ENCODE measurements at places on chromosomes 5 and 9.

DNA sequence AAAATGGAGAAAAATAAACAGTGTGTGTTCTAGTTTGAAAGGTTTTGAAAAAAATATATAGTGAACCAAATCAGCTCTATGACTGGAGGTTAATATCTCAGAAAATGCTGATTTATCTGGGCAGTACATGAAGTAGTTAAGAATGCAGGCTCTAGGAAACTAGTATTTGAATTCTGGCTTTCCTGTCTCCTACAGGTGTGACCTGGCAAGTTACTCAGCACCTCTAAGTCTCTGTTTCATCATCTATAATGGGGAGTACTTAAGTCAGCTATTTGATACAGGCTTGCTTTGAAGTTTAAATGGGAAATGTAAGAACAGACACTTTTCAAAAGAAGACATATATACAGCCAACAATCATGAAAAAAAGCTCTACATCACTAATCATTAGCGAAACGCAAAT, 5.2 kb downstream of the GRAMD2B start:
- no peak for DNase-seq

GRCh38 chr5:36635721-36636390, 29.4 kb downstream of the SLC1A3 start:
- no peak for DNase-seq

- DNase-seq, result no peak
These were observed 22.7 kb downstream of the CCNH start for GRCh38 chr5:87390075-87390474.

GRCh38 chr5:117690612-117691011, 1116.0 kb upstream of the SEMA6A start:
- no peak for DNase-seq

- DNase-seq, result no peak
These were observed 203.0 kb downstream of the SPATA31A6 start for GRCh38 chr9:42386477-42386876.

DNA sequence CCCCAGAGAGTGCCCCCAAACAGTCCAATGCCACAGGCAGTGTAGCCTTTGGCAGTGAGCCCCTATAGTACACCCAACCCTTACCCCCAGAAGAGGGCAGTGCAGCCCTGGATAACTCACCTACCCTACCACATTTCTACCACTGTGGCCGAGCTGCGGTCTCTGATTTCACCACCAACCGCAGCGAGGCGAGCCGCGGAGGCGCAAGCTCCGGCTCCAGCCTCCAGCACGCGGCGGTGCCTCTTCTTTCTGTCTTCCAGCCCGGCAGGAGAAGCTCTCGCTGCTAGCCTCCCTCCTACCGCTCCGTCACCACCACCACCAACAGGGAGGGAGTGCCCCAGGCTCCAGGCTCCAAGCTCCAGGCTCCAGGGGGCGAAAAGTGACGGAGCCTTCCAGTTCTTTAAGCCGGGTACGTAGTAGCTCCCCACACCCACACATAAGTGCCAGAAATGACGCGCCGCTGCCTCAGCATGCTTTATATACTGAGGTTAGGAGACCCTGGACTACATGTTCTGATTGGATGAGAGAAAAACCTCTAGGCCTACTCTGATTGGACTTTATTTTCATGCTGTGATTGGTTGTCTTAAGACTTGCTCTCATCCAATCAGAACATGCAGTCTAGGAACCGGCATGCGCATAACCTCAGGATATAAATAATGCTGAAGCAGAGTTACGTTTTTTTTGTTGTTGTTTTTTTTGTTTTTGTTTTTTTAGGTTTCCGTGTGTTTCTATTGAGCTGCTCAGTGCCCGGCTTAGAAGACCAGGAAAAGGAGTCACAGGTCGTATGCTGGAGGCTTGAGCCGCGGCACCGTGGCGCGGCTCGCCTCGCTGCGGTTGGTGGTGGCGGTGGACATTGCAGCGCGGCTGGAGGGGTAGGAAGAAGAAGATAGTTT, at the start of gene PCAT7:
Gene PCAT7 (plus strand): TSS at position 645 of the 893 bp plus-strand sequence.
- DNase-seq, result peak; percentile 73

DNA sequence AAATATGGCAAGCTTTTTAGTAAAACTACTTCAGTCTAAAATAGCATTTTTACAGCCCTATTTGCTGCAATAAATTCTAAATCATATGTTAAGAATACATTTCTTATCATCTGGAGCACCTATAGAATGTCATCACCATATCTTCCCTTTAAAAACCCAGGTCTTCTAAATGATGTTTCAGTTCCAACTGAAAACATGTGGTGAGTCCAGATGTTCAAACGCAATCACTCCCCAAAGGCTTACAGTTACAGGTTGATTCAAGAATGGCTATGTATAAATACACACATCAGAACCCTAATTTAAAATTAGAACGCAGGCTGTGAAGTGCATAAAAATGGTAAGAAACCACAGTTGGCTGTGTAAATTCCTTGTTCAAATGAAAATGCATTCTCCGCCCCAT, 796.3 kb downstream of the MAT2B start:
- DNase-seq, result no peak

DNA sequence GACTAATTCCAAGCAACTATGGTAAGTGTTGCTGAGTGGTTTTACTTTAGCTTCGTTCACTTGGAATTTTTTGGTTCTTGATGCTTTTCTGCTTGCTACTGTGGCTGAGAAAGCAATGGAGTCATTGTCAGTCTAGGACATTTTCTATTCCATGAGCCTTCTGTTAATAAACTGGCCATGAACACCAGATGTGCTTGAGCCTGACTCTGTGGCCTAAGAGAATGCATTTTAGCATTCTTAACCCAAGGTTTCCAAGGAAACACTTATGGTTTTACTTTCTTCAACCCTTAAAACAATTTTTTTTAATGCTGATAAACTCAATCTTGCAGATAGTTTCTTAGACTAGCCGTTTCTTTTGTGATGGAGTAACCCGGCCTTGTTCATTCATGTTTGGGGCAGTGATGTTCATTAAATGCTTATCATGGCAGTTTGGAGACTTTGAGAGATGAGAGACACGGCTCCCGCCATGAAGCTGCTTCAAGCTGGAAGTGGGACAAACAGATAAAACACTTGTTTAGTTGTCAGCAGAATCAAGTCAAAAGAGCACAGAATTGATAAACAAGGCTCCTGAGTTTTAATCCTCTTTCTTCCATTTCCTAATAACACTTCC, 42.4 kb downstream of the OSTF1 start:
- no peak for DNase-seq

- no peak for DNase-seq
These were observed 187.0 kb upstream of the KCNN2 start for GRCh38 chr5:114174837-114175236.

GRCh38 chr5:59051951-59052350, 469.1 kb downstream of the RAB3C start:
- DNase-seq, result no peak

DNA sequence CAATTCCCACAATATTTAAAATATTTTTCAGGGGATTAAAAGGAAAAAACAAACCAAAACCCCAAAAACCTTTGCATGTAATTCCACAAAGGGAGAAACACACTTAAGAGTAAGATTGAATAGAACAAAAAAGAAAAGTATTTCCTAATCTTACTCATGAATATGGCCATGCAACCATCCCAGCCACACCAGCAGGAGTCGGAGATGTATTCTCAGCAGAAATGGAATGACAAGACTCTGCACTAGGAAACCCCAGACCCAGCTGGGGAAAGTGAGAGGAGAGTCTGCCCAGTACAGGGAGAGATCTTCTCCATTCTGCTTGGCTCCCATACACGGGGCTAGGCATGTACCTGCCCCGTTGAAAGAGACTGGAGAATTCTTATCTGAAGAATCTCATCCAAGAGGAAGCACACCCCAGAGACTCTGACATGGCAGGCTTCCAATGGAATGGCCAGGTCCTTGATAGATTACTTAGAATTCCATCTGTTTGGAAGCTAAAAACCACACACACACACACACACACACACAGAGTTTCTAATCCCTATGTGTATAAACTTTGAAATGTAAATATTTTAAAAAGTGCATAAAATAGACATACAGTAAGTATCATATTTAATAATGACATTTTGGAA, 118.8 kb downstream of the GADD45G start:
- no peak for DNase-seq

DNA sequence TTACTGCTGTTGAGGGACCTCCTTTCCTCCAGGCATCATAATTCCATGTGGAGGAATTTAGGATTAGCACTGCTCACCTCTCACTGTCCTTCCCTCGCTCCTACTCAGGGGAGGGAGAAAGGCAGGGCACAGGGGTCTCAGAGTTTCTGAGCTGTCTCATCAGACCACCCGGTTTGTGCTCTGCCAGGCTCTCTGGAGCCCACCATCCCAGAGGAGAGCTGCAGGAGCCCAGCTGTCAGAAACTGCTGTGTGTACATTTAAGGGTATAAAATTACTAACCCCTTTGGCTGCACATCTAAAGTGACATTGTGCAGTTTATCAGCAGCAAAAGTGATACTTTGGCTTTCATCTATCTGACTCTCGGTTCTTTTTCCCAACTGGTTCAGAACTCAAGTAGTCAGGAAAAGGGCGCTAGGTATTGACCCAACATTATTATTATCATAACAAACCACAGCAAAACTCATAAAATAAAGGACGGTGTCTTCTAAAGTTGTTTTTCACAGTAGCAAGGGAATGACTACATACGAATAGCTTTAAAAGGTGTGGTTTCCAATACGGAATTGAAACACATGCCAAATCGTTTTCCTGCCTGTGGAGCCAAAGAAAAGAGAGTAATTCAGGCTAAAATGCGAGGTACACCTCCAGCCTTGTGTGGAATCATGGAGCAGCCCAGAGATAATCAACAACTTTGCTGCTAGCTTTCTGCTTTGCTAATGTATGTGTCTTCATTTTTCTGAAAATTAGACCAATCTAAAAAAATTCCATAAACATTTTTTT, 348.1 kb downstream of the TMEM167A start:
- DNase-seq, result no peak

- no peak for DNase-seq
These were observed 83.6 kb downstream of the ANXA2R start for GRCh38 chr5:42956551-42956950.

- no peak for DNase-seq
These were observed 46.8 kb downstream of the LHFPL2 start for GRCh38 chr5:78601559-78602314.

- peak; percentile 45 for DNase-seq
These were observed 86.9 kb downstream of the NUDT12 start for GRCh38 chr5:103475629-103476240.

DNA sequence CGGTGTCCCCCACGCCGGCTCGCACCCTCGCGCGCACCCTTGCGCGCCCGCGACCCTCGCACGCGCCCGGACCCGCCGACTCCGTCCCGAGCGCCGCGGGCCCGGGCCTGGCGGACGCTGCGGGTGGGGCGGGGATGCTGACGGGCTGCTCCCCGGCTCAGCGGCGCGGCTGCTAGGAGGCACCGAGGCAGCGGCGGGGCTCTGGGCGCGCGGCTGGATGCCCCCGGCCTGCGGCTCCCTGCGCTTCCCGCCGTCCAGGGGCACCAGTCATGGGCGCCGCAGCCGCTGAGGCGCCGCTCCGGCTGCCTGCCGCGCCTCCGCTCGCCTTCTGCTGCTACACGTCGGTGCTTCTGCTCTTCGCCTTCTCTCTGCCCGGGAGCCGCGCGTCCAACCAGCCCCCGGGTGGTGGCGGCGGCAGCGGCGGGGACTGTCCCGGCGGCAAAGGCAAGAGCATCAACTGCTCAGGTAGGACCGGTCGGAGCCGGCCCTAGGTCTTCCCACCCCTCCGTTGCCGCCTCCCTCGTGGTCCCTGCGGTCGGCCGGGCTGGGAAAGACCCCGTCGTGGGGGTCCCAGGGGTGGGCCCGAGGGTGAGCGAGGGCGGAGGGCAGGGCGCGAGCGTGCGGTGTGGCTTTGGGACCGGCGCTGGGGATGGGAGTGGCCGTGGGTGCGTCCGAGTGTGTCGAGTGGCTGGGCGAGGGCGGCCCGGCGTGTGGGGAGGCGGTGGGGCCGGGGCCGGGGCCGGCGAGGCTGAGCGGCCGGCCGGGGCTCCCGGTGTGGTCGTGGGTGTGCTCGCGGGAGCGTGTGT, 530 bp downstream of the TMEFF1 start:
- DNase-seq, result peak; percentile 32

DNA sequence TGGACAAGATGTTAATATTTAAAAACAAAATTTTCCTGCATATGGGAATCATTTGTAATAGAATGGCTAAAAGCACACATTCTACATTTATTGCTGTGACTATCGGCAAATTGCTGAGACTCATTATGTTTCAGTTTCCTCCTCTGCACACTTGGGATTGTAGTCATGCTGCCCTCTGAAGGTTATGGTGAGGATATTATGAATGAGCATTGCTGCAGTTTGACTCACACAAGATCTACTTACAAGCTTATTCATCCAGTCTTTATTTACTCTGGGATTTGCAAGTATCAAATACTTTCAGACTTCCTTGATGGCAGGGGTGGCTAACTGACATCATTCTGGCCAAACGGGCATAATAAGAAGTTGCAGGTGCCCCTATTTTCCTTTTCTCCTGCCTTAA, 9.5 kb upstream of the NFIL3 start:
- DNase-seq, result peak; percentile 72

- DNase-seq, result peak; percentile 49
These were observed 220.8 kb upstream of the DAPK1 start for GRCh38 chr9:87276851-87277261.

GRCh38 chr5:143360755-143361154, 42.7 kb downstream of the NR3C1 start:
- no peak for DNase-seq

GRCh38 chr5:159341906-159342310, 11.6 kb upstream of the IL12B start:
- peak; percentile 52 for DNase-seq

- DNase-seq, result no peak
These were observed 8.3 kb downstream of the SOHLH1 start for GRCh38 chr9:135690836-135691570.

GRCh38 chr9:70578720-70579119, 164.3 kb upstream of the KLF9 start:
- DNase-seq, result no peak

All from activated CD4-positive, alpha-beta T cell treated with anti-CD3 and anti-CD28 coated beads, Interleukin-2, Interleukin-6, amounts not matched to agents 100 ng/mL and 50 ng/mL, durations not matched to agents 16 hours and 8 hours (primary cell).